IPS-NIHi11 (cell line): ENCODE measurements at places on chromosomes 7 and 10.
A peak's percentile ranks its signal among the peaks of the same experiment; 100 is the strongest.

- DNase-seq = no peak
Observed at GRCh38 chr10:22554461-22555182, 159.8 kb downstream of the PIP4K2A start.

DNA sequence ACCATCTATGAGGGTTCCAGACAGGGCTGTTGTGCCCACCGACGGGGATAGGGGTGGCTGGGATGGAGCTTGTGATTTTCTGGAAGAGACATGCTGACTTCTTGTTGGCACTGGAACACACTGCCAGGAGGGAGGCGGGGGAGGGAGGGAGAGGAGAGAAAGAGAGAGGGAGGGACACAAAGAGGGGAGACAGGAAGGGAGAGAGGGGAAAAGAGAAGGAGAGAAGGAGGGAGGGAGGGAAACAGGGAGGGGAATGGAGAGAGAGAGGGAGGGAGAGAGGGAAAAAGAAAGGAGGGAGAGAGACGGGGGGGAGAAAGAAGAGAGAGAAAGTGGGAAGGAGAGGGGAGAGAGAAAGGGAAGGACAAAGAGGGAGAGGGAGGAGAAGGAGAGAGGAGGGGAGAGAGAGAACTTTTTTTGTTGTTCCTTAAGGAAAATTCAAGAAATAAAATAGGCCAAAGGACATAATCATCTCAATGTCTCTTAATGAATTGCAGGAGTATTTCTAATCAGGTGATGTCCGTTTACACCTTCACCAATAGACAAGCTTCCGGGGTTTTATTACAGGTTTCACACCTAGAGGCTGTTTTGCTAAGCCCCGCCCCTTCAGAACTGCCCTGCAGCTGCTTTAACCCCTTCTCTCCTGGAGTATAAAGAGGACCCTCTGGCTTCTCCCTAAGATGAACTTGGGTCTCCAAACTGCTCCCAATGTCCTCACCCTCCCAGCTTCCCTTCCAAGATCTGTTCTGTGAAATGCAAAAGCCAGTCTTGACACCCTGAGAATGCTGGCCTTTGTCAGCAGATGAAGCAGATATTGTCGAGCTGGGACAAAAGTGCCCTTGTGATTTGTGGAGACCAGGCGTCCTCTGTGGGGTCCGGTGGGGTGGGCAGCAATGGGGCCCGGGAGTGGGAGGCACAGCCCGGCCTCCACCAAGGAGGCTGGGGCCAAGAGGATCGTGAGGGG, 82.0 kb upstream of the GTF2IRD1 start:
- DNase-seq = peak; percentile 79

GRCh38 chr7:29567174-29567573, 3.5 kb downstream of the PRR15 start:
- DNase-seq = no peak

DNA sequence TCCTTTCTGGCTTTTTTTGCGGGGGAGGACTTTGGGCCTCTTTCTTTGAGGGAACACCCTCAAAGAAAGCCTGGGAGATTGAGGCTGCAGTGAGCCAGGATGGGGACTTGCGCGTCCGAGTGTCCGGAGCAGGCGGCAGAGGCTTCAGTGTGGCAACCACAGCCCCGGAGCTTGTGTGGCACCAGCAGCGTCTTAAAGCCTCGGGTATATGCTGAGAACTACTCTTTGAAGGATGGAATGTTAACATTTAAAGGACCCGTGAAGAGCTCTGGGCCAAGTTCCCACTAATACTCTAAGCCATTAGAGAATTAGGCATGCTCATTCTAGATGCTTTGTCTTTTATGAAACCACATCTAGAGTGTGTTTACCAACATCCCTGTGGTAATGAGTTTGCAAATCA, 168.2 kb downstream of the SEPTIN7 start:
- no peak for DNase-seq

GRCh38 chr7:156504687-156505545, 135.7 kb upstream of the RNF32 start:
- peak; percentile 5 for DNase-seq

- DNase-seq = no peak
Observed at GRCh38 chr7:77532247-77532646, 4.8 kb upstream of the PTPN12 start.

GRCh38 chr7:106423821-106424475, 139.2 kb upstream of the NAMPT start:
- no peak for DNase-seq

- DNase-seq = peak; percentile 74
Observed at GRCh38 chr7:101138213-101138870, 11.4 kb downstream of the SERPINE1 start.

GRCh38 chr7:31458203-31458602, 55.7 kb upstream of the ITPRID1 start:
- DNase-seq = no peak

DNA sequence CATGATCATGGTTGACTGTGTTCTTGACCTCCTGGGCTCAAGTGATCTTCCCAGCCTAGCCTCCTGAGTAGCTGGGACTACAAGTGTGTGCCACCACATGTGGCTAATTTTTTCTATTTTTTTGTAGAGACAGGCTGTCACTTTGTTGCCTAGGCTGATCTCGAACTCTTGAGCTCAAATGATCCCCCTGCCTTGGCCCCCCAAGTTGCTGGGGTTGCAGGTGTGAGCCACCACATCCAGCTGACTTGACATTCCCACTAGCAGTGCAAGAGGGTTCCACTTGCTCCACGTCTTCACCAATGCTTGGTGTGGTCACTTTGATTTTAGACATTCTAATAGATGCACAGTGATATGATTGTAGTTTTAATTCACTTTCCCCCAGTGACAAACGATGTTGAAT, 25.1 kb downstream of the CYP26A1 start:
- DNase-seq = no peak

DNA sequence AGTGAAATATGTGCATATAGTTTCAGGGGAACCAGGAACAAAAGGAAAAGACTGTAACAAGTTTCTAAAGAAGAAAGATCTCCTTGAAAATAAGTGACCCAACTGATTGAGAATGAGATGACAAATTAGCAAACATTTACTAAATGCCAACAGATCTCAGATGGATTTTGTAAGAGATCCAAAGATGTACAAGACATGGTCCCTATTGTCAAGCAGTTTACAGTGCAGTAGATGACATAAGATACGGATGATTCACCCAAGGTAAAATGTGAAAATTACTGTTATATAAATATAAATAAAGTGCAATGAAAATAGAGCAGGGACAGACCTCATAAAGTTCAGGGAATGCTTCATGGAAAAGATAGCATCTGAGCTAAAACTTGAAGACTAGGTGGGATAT, 121.5 kb upstream of the FZD1 start:
- no peak for DNase-seq

DNA sequence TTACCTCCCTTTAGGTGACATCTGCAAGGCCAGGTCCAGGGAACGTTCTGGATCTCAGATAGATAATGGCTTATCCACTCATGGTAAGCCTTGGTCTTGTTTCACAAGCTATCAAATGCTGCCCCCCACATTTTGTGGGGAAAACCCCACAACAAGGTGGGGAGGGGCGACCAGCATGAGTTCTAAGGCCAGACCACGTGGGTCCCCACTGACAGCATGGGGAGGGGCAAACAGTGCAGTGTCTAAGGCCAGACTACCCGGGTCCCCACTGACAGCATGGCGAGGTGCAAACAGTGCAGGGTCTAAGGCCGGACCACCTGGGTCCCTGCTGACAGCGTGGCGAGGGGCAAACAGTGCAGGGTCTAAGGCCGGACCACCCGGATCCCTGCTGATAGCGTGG, 102.8 kb downstream of the DIP2C start:
- DNase-seq = no peak

DNA sequence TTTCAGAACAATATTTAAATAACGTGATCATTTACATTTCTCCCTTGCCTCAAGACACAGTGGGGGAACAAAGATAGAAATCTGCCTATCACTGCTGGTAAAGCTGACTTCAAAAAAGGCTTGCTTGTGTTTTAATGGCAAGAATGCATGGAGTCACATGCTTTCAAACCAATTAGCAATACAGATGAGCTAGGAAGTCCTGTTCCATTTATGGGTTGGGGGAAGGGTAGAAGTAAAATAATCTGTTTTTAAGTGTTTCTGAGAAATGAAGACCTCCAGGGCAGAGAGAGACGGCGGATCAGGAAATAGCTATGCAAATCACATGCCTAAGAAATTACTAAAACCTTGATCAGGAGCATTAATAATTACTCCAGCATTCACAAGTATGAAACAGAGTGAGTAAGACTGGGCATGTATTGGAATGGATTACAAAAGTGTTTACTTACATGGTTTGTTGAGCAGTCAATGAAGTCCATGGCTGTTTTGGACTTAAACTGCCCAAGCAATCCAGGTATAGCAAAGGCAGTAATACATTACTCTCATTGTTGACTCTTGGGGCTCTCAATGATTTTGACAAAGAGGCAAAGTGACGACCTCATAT, 142.0 kb downstream of the ARID5B start:
- DNase-seq = no peak

GRCh38 chr10:72298592-72299519, 25.1 kb downstream of the DDIT4 start:
- no peak for DNase-seq

DNA sequence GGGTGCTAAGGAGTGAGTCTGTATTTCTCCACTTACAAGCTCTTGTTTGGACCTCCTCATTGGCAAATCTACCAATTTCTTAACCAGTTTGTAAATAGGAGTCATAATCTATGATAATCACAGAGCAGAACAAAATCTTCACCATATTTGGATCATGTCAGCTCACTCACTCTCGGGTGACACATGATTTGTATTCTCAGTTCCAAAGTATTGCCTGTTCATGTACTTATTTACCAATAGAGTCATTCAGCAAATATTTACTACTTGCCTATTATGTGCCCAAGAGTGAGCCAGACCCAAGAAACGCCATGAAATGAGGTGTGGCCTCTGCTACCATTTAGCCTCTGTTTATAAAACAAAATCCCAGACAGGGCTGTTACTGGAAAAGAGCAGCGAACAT, 114.8 kb downstream of the TSPAN12 start:
- no peak for DNase-seq

GRCh38 chr7:13639396-13639795, 350.1 kb downstream of the ETV1 start:
- DNase-seq = no peak

DNA sequence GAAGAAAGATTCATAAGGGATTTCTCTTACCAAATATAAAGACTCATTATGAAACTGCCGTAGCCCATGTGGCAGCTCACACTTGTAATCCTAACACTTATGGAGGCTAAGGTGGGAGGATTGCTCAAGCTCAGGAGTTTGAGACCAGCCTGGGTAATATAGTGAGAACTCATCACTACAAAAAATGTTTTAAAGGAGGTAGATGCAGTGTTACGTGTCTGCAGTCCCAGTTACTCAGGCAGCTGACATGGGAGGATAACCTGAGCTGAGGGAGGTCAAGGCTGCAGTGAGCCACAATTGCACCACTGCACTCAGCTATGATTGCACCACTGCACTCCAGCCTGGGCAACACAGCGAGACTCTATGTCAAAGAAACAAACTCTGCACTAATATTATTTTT, 18.1 kb upstream of the DNA2 start:
- no peak for DNase-seq

GRCh38 chr7:105426606-105427146, 38.0 kb upstream of the SRPK2 start:
- no peak for DNase-seq

- DNase-seq = no peak
Observed at GRCh38 chr7:107961405-107961804, 41.6 kb downstream of the LAMB1 start.

GRCh38 chr10:92766451-92766850, 76.7 kb downstream of the HHEX start:
- no peak for DNase-seq

DNA sequence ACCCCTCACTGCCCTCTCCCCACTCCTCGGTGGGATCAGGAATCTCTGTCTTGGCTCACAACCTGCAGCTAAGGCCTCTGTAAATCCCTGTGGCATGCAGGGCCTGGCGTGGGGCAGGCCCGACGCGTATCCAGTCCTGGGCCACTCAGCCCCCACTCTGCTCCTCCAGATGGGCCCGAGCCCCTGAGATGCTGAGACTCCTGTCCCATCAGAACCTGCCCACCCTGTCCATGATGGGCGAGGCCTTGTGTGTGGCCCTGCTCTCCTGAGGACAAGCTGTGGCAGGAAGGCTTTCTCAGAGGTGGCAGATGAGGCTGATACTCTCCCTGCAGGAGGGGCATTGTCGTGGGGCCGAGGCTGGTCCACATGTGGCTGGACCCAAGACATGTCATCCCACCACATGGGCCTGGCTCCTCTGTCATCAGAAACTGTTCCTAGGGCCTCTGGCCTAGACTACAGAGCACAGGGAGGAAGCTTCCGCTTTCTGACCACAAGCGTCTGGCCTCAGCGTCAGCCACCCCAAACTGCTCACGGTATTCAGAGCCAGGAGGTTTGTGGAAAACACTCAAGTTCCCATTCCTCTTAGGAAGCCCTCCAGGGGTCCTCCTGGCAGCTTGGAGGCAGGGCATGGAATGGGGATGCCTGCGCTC, 6.0 kb downstream of the ALOX5 start:
- no peak for DNase-seq

- DNase-seq = no peak
Observed at GRCh38 chr10:22611425-22612115, 102.8 kb downstream of the PIP4K2A start.

DNA sequence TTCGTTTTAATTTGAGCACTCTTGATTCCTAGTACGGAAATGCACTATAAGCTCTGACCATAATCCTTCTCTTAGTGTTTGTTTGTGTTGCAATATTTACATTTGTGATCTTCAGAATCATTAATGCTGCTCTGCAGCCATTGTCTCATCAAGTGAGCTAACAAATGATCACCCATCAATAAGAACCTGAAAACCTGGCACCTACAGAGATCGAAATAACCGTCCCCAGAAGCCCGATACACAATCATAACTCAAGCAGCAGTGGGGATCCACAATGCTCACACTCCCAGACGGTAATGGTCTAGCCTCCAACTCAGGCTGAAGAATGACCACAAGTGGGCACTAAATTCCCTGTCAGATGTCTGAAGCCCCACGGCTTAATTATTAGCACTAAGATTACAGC, 156.0 kb upstream of the NFE2L3 start:
- DNase-seq = no peak
